Chondrocyte (in vitro differentiated cells): ENCODE measurements at places on chromosomes 7 and 10.
A peak's percentile ranks its signal among the peaks of the same experiment; 100 is the strongest.

DNA sequence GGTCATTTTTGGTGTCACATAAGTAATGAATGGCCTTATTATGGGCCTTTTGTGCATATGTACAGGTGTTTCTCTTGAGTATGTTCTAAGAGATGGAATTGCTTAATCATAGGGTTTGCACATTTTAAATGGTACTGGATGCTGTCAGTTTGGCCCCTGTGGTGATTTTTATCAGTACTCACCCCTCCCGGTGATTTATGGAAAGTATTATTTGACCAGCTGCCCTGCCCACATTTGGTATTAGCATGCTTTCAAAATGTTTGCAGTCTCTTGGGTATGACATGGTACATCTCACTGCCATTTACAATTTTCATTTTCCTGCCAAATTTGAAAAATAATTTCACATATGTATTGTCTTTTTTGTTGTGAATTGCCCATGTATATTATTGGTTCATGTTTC, 427.7 kb downstream of the LRMDA start:
- DNase-seq, result no peak

DNA sequence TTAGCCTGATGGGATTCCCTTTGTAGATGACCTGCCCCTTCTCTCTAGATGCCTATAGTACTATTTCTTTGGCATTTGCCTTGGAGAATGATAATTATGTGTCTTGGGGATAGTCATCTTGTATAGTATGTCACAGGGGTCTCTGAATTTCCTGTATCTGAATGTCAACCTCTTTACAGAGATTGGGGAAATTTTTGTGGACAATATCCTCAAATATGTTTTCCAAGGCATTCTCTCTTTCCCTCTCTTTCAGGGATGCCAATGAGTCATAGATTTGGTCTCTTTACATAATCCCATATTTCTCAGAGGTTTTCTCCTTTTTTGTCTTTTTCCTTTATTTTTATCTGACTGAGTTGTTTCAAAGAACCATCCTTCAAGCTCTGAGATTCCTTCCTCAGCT, 99.4 kb downstream of the CTNNA3 start:
- DNase-seq, result no peak

GRCh38 chr7:6310271-6310993, 38.0 kb upstream of the CYTH3 start:
- no peak for DNase-seq

DNA sequence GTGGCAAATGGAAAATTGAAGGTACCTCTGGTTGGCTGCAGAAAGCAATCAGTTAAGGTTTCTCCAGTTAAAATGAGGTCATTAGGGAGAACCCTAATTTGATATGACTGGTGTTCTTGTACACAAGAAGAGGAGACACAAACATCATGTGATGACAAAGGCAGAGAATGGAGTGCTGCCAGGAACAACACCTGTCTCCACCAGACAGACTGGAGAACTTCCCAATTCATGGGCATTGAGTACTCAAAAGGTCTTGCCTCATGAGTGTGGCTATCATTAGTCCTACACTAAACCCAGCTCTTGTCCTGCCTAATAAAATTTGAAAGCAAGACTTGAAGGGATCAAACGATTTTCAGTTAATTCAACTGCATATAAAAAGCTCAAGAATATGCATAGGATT, 152.6 kb downstream of the PTPN20 start:
- DNase-seq, result no peak

DNA sequence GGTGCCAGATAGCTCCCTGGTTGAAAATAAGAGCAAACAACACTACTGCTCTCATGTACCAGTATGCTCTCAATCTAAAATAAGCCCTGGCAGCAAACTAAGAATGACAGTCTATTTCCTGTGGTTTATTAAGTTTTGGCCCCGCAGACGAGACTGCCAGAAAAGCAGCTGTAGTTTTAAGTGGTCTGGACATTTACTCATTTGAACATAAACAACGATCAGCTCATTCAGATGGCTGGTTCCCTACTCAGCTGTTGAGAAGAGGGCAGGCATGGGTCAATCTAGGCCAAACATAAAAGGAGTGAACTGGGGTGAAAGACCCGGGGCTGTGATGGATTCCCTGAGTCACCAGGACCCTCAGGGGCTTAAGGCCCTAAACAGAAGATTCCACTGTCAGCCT, 4.5 kb downstream of the TRIL start:
- DNase-seq, result no peak

DNA sequence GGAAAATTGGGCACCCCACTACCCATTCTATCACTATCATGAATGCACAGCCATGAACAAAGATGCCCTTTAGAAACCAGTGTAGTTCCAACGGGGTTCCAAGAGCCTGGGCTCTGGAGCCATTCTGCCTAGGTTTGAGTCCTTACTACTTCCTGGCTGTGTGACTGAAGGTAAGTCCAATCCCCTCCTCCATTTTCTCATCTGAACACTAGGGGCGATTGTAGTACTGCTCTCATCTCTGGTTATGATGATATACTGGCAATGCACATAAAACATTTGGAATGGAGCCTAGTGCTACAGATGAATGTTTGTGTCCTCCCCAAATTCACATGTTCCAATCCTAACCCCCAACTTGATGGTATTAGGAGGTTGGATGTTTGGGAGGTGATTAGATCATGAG, 28.1 kb upstream of the CDH23 start:
- DNase-seq, result no peak

GRCh38 chr10:67770537-67770936, 67.5 kb downstream of the DNAJC12 start:
- no peak for DNase-seq

GRCh38 chr7:498678-499641, 20.7 kb downstream of the PDGFA start:
- peak; percentile 61 for DNase-seq

- DNase-seq, result peak; percentile 61
Measured at GRCh38 chr7:157721468-157722136, 384.8 kb downstream of the DNAJB6 start.

GRCh38 chr10:103811463-103811862, 43.9 kb downstream of the SH3PXD2A start:
- DNase-seq, result no peak

GRCh38 chr7:107659666-107660065, 962 bp upstream of the SLC26A4 start:
- DNase-seq, result no peak

- no peak for DNase-seq
Measured at GRCh38 chr10:14549496-14549895, 218.8 kb upstream of the FRMD4A start.

DNA sequence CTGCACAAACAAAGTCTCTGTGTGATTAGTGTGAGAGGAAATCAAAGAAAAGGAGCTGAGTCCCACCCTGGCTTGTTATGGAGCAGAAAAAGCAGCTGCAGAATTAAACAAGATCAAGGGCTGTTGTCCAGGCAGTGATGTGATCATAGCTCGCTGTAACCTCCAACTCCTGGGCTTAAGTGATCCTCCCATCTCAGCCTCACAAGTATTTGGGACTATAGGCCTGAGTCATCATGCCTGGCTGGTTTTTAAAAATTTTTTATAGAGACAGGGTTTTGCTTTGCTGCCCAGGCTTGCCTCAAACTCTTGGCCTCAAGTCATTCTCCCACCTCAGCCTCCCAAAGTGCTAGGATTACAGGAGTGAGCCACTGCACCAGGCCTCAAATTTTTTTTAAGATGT, 88.9 kb downstream of the IPMK start:
- no peak for DNase-seq

DNA sequence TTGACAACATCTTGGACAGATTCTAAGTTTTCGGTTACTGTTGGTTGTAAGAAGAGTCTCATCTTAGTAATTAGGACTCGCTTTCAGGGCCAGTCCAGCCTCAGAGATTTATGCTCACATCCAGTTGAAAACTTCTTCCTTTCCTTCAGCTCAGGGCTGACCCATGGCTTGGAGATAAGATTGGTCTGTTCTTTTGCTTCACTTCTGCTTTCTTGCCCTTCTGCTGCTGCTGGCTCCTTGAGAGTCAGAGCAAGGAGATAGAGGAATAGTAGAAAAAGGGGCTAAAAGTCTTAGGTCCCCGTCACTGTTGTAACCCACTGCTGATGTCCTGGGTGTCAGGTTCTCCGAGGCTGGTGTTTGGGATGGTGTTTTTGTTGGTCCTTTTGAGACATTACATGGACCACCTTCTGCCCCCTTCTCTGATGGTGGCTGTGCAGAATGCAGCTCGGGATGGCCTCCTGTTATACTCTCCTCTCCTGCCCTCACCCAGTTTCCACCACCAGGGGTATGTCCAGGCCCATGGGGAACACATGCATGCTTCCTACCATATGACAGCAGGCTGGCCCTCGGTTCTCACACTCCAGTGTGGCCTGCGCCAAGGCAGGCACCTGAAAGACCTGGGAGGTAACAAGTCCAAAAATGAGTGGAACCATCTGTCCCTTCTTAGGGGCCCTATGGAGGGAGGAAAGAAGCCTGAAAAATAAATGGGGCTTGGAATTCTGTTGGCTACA, 67.8 kb upstream of the PCBD1 start:
- DNase-seq, result peak; percentile 66

DNA sequence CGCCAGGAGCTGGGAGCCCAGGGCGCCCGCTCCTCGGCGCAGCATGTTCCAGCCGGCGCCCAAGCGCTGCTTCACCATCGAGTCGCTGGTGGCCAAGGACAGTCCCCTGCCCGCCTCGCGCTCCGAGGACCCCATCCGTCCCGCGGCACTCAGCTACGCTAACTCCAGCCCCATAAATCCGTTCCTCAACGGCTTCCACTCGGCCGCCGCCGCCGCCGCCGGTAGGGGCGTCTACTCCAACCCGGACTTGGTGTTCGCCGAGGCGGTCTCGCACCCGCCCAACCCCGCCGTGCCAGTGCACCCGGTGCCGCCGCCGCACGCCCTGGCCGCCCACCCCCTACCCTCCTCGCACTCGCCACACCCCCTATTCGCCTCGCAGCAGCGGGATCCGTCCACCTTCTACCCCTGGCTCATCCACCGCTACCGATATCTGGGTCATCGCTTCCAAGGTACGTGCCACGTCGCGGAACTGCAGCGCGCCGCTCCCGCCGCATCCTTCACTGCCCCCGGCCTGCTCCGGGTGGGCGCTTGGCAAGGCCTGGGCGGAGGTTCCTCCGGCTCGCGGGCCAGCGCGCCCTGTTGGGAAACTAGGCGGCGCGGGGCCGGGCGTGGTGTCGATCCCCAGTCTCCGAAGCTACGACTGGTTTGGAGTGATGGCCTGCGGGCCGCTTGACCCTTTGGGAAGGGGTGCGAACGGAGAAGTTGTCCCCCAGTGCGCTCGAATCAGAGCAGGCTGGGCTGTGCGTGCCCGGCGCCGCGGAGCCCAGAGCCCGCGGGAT, 868 bp downstream of the EMX2 start:
- DNase-seq, result no peak
